ENCODE measurements at places on chromosomes 2 and 18. TPM values are rescaled to one million over a fixed set of nuclear protein-coding genes. Genes with fewer than 3 reads are reported as not detected.

Gene GPC1
- 147 TPM for polyA plus RNA-seq

Gene RELCH
- polyA plus RNA-seq, result 13.1 TPM

- DNase-seq, result no peak
- no peak overlapping the region for H3K4me3 ChIP-seq
- no peak overlapping the region for H3K27ac ChIP-seq
- peaks cover 6% of the 10 kb centered on the region for H3K4me1 ChIP-seq
- no peaks in the 10 kb centered on the region for H3K27me3 ChIP-seq
- no peaks in the 10 kb centered on the region for H3K36me3 ChIP-seq
Observed at GRCh38 chr2:128359841-128360240, 41.2 kb upstream of the HS6ST1 start.

DNA sequence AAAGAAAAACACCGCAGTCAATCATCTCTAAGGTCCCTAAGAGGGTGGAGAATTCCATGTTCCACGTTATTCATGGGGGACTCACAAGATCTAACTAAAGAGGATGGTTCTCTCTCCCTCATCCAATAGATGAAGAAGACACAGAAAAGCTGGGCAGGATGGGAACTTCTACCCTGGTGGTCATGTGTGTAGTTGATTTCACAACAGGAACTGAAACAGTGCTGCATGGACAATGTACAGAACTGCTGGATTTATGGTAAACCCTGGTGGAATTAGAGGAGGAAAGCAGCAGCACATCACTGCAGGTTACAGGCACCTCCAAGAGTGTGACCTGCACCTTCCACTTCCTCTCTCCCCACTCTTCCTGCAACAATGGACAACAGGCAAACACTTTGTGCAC lies 31.4 kb downstream of the FECH start:
- no peaks in the 10 kb centered on the region for H3K36me3 ChIP-seq
- no peaks in the 10 kb centered on the region for H3K4me1 ChIP-seq
- DNase-seq, result no peak
- no peak overlapping the region for H3K27ac ChIP-seq
- H3K4me3 ChIP-seq, result no peak overlapping the region

DNA sequence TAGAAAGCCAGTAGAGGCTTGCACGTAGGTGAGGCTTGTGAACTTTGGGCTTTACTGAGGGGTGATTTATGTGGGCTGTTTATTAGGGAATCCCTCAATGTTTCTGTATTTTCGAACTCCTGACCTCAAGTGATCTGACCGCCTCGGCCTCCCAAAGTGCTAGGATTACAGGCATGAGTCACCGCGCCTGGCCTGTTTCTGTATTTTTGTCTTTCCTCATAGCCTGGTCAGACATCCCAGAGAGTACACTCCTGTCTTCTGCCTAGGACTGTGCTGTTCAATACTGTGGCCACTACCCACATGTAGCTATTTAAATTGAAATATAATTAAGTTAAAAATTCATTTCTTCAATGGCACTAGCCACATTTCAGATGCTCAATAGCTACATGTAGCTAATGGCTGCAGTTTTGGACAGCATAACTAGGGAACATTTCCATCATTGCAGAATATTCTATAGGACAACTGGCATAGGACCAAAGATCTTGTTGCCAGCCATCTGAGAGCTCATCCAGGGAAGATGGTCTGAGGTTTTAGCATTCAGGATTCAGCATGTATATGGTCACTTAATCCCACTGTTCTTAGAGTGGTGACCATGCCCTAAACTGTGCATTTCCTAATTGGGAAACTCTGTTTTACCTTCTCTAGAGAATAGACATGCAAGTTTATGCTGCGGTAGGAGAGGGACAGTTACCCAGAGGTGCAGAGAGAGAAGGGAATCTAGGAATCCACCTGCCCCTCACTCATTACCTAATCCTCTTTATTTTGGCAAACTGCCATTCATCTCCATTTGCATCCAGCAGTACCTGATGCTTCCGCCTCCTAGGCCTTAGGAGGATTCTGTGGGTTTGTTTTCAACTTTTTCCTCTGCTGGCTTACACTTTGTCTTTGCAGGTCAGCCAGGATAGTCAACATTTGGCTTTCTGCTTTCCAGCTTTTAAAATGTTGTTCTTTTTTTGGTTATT lies 64.4 kb downstream of the LCLAT1 start:
- H3K27ac ChIP-seq, result no peak overlapping the region
- no peaks in the 10 kb centered on the region for H3K27me3 ChIP-seq
- H3K4me1 ChIP-seq, result peaks cover 9% of the 10 kb centered on the region
- DNase-seq, result peak; percentile 44

DNA sequence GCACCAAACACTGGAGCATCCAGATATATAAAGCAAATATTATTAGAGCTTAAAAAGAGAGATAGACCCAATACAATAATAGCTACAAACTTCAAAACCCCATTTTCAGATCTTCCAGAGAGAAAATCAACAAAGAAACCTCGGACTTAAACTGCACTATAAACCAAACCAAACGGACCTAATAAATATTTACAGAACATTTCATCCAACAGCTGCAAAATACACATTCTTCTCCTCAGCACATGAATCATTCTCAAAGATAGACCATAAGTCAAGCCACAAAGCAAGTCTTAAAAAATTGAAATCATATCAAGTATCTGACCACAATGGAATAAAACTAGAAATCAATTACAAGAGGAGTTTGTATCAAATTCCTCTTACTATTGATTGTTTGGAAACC lies 140.2 kb upstream of the OTOS start:
- peak; percentile 78 for DNase-seq
- H3K36me3 ChIP-seq, result no peaks in the 10 kb centered on the region
- H3K27ac ChIP-seq, result no peak overlapping the region
- no peak overlapping the region for H3K4me3 ChIP-seq
- H3K4me1 ChIP-seq, result peaks cover 2% of the 10 kb centered on the region
- peaks cover 6% of the 10 kb centered on the region for H3K27me3 ChIP-seq

- no peaks in the 10 kb centered on the region for H3K27me3 ChIP-seq
- no peak for DNase-seq
- H3K36me3 ChIP-seq, result no peaks in the 10 kb centered on the region
- H3K4me3 ChIP-seq, result no peak overlapping the region
- H3K27ac ChIP-seq, result no peak overlapping the region
- no peaks in the 10 kb centered on the region for H3K4me1 ChIP-seq
Observed at GRCh38 chr2:133123393-133123792, 444.9 kb downstream of the NCKAP5 start.

- H3K27me3 ChIP-seq, result peaks cover 2% of the 10 kb centered on the region
- H3K27ac ChIP-seq, result peak overlapping the region; percentile 29
- no peaks in the 10 kb centered on the region for H3K36me3 ChIP-seq
- H3K4me1 ChIP-seq, result peaks cover 18% of the 10 kb centered on the region
Observed at GRCh38 chr2:9771481-9772017, 71.7 kb upstream of the TAF1B start.

GRCh38 chr2:56202381-56203121 lies 18.8 kb downstream of the CCDC85A start:
- H3K27ac ChIP-seq, result no peak overlapping the region
- H3K4me3 ChIP-seq, result no peak overlapping the region
- no peak for DNase-seq
- no peaks in the 10 kb centered on the region for H3K4me1 ChIP-seq

All from fibroblast of lung (primary cell).